ENCODE measurements at places on chromosomes 7 and 10. TPM values are rescaled to one million over a fixed set of nuclear protein-coding genes. Genes with fewer than 3 reads are reported as not detected.
A peak's percentile ranks its signal among the peaks of the same experiment; 100 is the strongest.

IPMK gene
- polyA plus RNA-seq, result 1.9 TPM

DNA sequence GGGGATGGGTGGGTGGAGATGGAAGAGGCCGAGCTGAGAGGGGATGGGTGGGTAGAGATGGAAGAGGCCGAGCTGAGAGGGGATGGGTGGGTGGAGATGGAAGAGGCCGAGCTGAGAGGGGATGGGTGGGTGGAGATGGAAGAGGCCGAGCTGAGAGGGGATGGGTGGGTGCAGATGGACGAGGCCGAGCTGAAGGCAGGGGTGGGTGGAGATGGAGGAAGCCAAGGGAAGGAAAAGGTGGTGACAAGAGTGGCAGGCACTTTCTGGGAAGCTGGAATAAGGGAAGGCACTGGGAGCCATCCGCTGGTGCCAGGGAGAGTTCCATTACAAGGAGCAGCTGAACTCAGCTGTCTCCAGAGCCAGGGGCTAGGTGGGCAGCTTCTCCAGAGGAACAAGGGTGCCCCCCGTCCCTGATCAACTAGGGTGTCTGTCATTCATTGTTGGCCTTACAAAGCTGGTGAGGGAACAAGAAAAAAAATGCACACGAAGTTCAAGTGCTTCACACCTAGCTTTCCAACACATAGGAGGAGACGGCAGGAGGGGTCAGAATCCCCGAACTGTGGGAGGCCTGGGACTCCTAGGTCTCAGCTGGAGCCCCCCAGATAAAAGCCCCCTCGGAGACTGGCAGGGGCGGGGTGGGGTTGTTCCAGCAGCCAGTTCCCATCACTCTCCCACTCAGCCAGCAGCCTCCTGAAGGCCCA lies 62.4 kb downstream of the PROSER2 start:
- DNase-seq, result no peak

SLC16A12 gene
- polyA plus RNA-seq, result 0.06 TPM

GRCh38 chr7:43220250-43220649 lies 107.8 kb downstream of the HECW1 start:
- peak; percentile 46 for DNase-seq

DNA sequence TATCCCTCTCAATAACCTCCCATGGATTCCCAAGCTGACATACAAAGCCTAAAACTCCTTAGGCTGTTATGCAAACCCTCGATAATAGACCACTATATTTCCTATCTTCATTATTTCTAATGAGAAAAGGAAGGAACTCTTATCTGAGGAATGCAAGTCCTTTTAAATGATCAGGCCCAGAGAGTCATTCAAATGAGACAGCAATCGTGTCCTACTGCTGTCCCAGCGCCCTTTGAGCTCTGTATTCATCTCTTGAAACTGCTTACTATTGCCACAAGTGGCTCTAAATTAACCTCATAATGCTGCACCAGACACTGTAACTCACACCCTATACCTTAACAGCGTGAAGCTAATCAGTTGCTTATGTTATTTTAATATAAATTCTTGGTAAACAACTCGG lies 182.1 kb upstream of the NAMPT start:
- DNase-seq, result no peak

- DNase-seq, result no peak
Measured at GRCh38 chr10:34154383-34154900, 660.7 kb downstream of the PARD3 start.

- DNase-seq, result no peak
Measured at GRCh38 chr7:24705461-24705954, 51.8 kb downstream of the GSDME start.

- DNase-seq, result no peak
Measured at GRCh38 chr10:112052166-112052565, 131.4 kb downstream of the GPAM start.

DNA sequence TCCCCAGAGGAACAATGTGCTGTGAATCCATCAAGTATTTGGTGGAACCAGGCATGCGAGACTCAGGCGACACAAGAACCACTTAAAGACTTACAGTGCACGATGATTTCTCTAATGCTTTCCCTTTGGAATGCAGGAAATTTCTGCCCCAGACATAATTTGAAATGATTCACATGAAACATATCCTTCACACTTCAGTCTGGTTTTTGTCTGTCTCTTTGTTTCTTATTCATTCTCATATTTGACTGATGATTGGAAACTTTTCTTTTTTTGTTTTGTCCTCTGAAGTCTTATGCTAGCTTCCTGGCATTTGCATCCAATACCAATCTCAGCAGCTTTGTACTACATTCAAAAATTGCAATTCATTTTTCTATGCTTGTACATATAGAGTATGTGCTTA lies 502.8 kb downstream of the PHTF2 start:
- peak; percentile 49 for DNase-seq

Data from BJ (cell line).